ENCODE measurements at places on chromosomes 5 and 9. TPM values are rescaled to one million over a fixed set of nuclear protein-coding genes. Genes with fewer than 3 reads are reported as not detected.

DNA sequence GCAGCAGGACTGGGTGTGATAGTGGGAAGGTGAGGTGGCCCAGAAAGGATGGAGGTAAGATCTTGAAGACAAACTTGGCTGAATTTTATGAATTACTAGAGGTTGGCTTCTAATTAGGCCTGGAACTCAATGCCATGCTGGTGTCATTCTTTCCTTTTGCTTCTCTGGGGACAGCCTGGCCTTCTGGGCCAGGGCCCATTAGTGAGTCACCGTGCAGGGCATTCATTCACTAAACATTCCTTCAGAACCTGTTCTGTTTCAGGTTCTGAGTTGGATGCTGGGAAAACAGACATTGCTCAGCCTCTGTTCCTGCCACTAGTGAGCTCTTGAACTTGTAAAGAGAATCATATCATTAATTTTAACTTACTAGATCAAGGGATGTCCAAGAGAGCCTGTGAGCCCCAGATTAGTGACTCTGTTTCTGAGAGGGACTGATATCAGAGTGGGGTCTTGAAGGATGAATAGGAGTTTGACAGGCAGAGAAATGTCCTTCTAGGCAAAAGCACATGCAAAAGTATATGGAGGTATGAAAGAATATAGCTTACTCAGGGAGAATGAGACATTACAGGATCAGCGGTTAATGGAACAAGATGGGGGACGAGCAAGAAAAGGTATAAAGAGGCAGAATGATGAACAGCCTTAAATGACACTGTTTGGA is 66.5 kb downstream of the LHX2 start:
- DNase-seq, result peak; percentile 39

- DNase-seq, result no peak
These were observed 21.1 kb downstream of the EXOSC2 start for GRCh38 chr9:130714586-130715110.

- no peak for DNase-seq
These were observed 129.3 kb upstream of the LPCAT1 start for GRCh38 chr5:1652873-1653697.

DNA sequence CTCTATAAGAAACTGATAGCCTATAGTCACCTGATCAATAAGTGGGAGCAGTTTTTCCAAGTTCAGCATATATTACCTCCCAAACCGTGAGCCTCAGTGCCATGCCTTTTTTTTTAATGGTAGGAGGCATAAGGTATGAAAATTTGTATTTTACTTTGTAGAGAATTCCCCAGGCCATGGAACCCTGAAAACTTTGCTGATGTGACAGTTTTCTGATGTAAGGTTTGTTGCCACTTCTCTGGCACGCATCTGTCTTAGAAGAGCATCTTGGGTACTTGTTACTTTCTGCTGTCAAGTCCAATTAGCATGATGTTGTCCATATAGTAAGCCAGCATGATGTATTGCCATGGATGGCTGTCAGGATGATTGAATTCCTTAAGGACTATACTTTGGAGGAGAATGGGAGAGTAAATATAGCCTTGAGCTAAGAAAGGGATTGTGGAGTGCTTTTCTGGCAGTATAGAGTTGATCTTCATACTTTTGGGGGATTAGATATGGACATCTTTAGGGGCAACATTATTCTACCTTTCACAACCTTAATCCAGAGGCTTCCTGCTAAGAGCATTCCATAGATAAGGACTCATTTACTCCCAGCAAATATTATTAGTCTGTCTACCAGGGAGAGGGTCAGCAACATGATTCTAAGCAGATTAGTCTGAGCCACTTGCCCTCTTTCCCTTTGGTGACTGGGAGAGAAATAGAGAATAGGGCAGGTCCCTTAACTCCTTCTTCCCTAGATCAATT is 389.6 kb downstream of the YTHDC2 start:
- no peak for DNase-seq

DNA sequence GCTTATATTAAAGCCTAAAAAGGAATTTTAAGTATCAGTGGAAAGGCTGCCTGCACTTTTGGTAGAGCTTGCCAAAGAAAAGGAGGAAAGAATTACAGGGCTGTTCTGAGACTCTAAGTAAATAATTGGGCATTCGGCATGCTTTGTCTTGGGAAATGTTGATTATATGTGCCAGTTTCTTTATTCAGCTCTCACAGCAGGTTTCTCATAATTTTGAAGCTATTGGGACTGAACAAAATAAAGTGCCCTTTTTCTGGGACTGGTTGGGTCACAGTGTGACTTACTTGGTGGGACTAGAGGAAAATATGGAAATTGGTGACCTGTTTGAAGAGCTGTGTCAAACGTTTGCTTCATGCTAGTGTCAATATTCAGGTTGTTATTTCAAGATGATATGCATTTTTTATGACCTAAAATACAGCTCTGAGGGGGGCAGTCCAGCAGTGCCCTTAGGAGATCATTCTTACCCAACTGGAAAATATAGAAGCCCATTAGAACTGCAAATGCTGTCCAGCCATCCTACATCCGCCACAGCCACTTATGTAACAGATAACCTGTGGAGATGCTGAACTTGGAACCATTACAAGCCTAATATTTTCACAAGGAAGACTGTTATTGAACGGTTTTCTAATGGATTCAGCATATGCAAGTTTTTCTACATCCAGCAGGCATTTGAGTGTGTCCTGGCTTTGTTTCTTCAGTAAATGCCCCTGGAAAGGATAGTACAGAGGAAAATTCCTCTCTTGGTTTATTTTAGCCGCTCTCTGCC is 122.4 kb downstream of the SNCAIP start:
- no peak for DNase-seq

DNA sequence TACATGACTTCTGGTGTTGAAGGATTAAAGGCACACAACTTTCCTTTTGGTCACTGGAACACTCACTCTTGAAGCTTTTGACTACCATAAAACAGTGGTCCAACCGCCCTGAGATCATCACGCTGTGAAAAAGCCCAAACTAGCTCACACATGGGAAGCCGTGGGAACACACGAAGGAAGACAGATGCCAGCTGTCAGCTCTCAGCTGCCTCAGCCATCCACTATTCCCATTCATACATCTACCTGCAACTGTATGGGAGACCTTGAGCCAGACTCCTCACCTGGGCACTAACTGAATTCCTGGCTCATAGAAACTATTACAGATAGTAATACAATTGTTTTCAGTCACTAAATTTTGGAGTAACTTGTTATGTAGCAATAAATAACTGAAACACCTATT is 246.1 kb downstream of the MSX2 start:
- DNase-seq, result no peak

DNA sequence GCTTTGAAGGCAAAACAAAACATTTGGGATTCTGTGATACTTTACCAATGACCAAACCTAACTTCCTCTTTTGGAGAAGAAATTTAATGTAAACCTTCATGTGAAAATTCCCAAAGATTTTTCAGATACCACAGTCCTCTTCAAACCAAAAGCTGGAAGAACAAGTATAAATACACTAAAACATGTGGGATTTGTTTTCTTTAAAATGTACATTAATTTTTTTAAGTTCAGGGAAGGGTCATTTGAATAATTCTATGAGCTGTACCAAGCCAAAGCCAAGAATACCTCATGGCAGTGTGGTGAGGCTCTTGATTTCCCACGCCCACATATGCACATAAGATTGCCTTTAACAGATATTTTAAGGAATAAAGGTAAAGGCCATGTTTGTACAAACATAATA is 28.4 kb upstream of the ITGA1 start:
- no peak for DNase-seq

- no peak for DNase-seq
These were observed 86.7 kb downstream of the STK32A start for GRCh38 chr5:147321569-147321968.

GRCh38 chr9:123319541-123320339 is 36.3 kb upstream of the CRB2 start:
- no peak for DNase-seq

DNA sequence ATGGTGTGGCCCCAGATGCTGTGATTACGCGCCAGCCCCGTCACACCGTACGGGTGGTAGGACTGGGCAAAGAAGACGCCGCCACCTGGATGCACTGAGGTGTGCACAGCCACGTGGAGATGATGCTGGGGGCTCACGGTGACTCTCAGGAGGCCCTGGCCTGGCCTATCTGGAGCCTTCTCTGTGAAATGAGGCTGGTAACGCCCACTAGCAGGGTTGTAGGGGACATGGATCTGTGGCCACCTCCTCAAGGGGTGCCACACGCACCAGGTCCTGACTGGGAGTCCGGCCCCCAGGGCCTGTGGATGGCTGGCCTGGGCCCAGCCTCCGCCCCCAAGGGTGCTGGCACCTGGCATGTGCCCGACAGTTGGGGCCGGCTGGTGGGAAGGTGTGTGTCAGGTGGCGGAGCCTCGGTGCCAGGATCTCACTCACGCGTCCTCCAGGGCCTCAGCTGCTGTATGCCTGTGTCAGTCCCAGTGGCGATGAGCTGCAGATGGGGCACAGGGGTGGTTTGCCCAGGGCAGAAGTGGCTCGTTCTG is 32.4 kb downstream of the NEK6 start:
- no peak for DNase-seq

DNA sequence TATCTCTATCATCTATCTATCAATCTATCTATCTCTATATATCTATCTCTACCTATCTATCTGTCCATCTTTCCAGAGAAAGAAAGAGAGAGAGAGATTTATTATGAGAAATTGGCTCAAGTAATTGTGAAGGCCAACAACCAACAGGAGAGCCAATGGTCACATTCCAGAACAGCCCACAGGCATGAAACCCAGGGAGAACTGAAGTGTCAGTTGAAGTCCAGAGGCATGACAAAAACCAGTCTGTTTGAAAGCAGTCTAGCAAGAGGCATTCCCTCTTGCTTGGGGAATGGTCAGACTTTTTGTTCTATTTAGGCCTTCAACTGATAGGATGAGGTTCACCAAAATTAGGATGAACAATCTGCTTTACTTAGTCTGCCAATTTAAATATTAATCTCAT is 87.6 kb upstream of the PLCXD3 start:
- DNase-seq, result no peak

- no peak for DNase-seq
These were observed 35.1 kb downstream of the CYFIP2 start for GRCh38 chr5:157301066-157301465.

DNA sequence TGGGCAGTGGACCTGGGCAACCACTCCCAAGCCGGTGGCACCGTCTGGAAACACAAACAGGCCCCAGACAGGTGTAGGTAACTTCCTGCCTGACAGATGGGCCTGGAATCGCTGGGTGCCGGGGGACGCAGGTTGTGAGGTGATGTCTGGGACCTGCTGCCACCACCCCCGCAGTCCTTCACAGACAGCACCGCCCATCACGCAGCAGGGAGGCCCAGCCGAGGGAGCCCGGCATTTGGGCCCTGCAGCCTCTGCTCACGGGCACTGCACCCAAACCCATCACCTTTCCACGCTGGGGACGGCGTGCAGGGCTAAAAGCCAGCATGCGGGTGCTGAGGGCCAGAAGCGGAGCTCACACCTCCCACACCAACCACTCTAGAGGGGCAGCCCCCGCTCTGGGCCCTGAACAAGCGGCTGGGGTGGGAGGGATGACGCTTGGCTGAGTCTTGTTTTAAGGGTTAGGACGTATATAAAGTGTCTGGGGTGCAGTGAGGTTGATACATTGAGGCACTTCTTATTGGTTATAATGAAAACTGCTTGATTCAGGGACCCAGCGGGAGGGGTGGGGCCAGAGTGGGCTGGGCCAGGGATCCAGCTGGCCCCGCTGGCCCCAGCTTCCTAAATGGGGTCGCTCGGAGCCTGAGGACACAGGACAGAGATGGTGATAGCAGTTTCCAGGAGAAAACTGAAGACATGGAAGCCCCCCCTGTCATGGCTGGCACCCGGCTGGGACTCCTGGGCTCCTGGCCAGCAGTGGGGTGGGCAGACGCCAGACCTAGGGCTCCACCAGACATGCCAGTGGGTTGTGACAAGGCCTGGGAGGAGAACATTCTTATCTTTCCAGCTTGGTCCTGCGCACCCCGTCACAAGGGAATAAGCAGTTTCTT is 11.3 kb downstream of the MYMK start:
- DNase-seq, result no peak

DNA sequence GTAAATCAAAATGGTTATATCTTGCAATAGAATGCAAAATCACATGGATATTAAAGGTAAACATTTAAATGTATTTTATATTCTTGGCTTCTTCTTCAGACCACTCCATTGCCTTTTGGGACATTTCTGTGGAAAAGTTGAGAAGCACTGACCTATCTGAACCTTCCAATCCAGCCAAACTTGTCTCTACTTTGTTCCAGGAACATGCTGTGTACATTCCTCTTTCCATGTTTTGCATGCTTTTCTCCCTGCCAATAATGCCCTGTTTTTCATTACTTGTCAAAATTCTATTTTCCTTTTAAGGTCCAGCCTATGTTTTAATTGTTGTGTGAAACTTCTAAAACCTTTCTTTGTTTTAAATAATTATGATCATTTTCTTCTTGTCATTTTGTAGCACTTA is 28.3 kb downstream of the JAK2 start:
- DNase-seq, result no peak

DNA sequence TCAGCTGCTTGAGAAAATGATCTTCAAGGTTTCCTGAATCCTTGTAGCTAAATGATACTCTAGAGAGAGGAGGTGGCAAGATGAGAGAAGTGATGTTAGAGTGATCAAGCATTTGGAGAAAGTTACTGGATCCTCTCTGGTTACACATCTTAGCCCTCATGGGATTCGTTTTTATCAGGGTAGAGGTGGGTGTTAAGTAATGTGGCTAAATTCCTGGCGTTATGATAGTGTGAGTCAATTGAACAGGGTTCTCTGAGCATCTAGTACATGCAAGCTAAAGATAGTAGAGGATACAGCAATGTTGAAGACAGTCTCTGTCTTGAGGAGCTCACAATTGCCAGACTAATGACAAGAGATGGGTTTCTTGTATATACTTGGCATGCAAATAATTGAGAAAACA is 123.7 kb downstream of the PSD2 start:
- no peak for DNase-seq

- no peak for DNase-seq
These were observed 18.1 kb downstream of the PRRC2B start for GRCh38 chr9:131411719-131412681.

GRCh38 chr5:7728076-7728475 is 122.9 kb downstream of the CFAP90 start:
- DNase-seq, result no peak

GRCh38 chr9:36268007-36268427 is 9.8 kb upstream of the GNE start:
- DNase-seq, result no peak

DNA sequence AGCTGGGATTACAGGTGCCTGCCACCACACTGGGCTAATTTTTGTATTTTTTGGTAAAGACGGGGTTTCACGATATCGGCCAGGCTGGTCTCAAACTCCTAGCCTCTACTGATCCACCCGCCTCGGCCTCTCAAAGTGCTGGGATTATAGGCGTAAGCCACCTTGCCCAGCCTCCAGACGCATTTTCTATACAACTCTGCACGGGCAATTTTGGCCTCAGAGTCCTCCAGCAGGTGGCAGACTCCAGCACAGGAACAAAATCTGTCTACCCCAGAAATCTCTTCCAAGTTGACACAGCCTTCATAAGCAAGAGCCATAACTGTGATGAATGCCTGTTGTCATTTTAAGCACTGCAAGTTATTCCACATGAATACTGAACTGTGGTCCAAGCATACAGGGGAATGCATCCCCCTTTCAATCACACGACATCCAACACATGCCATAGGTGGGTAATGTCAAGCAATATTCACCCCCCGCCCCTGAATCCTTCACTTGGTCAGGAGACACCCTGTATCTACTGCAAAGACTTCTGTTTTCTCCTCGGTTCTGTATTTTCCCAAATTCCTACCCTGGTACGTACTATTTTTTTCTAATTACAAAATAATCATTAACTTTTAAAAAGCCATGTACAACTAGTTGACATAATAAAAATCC is 50.8 kb downstream of the ALDH7A1 start:
- peak; percentile 34 for DNase-seq

The EIF4E1B gene
- not detected for total RNA-seq

The SVEP1 gene
- total RNA-seq, result 55.5 TPM

The FBP2 gene
- not detected for total RNA-seq

The ADRA1B gene
- total RNA-seq, result 3.0 TPM

The PCDHA1 gene
- 0.13 TPM for total RNA-seq

The UGT3A2 gene
- total RNA-seq, result not detected

The HMHB1 gene
- not detected for total RNA-seq

All from thyroid gland (tissue), 4 donors.